Stimulated activated naive B cell treated with anti-CD40 and anti-IgM and Interleukin-4, amounts not matched to agents 10 μg/mL and 1 μg/mL and 100 μg/mL, for 72 hours (primary cell): ENCODE measurements at places on chromosomes 11 and 22.
A peak's percentile ranks its signal among the peaks of the same experiment; 100 is the strongest.

GRCh38 chr11:66881927-66882452 lies 25.1 kb downstream of the LRFN4 start:
- DNase-seq, result no peak

DNA sequence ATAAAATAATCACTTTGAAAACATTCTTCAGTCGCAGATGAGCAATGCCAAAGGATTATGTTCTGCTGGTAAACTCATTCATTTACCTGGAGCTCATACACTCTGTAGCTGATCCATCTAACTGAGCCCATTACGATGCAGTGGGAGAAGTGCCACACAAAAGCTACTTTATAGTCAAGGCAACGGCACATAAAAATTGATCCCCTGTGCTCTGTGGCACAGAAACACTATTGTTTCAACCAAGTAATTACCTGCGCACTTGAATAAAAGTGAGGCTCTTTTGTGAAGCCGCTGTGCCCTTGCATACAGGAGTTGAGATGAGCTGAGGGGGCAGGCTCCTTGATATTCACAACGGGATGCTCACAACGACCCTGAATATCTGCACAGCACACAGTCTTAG lies 7.2 kb downstream of the DKK3 start:
- DNase-seq, result no peak

DNA sequence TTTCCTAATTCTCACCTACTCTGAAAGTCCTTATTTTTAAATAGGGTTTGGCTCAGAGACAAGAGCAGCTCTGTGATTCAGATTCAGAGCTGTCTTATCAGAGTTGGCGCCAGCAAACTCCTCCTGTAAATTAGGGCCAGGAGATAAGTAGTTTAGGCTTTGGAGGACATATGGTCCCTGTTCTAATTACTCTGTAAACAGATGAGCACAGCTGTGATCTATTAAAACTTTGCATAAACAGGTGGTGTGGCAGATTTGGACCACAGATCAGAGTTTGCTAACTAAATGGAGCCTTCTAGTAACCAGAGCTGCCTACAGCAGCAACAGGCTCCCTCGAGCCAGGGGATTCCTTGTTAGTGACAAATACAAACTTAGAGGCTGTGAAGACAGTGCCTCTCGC lies 27.9 kb downstream of the YPEL1 start:
- DNase-seq, result no peak

DNA sequence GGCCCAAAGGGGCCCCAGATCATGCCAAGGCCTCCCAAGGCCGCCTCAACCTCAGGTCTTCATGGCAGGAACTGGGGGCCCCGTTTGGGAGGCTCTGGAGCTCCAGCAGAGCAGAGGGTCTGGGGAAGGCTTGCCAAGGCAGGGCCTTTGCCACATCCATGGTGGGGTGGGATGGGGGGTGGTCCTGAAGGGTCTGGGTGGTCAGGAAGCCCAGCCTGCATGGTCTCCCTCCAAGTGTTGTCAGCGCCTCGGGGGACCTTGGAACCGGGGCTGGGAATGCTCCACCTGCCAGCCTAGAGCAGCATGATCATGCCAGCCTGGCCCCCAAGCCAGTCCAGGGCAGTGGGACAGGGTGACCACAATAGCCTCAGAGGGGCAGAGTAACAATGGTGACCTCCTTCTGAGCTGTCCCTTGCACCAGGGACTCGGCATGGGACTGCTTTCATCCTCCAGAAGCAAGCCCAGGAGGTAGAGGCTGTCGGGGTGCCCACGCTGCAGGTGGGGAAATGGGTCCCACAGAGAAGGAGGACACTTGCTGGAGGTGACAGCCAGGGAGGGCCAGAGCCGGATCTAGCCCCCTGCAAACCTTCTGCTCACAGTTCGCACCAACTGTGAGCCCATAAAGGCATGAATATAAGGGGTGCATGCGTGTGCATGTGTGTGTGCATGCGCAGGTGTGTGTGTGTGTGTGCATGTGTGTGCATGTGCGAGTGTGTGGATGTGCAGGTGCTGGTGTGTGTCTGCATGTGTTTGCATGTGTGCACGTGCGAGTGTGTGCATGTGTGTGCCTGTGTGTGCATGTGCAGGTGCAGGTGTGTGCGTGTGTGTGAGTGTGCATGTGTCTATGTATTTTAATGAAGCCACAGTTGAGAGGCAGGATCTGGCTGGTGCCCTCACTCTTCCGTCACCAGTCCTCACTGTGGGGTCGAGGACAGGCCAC lies 63.8 kb downstream of the MYEOV start:
- DNase-seq, result no peak

DNA sequence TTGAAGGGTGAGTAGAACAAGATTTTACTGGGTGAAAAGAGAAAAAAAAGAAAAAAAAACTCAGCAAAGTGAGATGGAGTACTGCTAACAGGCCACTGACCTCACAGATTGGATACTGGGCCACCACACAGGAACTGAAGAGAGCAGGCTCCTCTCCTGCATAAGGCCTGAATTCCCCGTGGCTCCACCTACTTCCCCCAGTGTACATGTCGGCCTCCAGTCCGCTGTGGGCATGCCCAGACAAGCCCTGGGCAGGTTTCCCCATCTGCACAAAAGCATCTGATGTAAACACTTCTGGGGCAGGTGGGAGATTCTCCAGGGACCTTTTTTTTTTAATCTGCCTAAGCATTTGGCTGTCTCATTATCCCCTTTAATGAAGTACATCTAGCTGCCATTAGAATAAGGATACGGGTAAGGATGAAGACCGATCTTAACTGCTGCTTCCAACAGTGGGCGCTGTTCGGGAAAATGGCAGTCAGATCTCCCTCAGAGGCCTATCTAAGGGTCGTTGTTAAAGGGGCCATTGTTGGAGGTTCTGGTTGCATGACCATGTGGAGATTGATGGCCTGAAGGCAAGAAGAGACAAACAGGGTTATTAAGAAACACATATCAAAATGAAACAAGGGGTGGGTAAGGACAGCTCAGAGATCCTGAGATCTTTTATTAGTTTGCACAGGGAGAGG lies 48.5 kb downstream of the MS4A13 start:
- peak; percentile 36 for DNase-seq

DNA sequence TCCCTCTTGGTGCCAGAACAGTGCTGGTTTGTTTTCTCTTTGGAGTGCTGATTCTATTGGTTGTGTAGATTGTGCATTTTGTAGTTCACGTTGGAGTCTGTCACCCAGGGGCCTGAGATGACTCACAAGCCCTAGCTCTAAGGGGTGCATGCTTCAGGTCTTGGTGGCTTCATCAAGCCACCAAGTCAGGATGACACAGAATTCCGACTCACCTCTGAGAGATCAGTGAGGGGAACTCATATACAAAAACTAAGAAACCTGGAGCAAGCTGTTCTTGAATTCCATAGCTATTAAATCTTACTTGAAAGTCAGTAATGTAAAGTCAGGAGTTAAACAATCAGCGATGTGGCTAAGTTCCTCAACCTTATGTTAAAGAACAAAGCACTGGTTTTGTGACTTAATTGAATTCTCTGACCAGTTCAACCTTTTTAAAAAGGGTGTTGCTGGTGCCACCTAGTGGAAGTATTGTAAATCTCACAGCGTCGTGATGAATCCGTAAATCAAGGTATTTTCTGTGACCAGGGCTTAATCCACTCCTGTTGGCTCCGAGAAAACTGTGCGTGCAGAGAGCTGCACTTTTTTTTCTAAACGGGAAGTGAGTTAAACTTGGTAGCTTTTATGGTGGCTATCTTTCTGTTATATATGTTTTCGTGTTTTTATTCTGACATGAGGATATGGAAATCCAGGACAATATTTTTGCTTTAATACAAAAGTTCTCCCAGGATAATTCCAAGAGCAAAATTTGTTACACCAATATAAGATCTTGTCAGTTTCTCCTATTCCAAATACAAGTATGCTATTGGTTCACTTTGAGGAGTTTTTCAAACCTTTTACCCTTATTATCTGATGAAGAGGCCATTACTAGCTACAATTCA lies 14.6 kb downstream of the MMP13 start:
- DNase-seq, result peak; percentile 27

GRCh38 chr11:119181677-119182412 lies 3.4 kb upstream of the NHERF4 start:
- DNase-seq, result no peak

- no peak for DNase-seq
Observed at GRCh38 chr11:1774886-1775285, 11.2 kb upstream of the CTSD start.

DNA sequence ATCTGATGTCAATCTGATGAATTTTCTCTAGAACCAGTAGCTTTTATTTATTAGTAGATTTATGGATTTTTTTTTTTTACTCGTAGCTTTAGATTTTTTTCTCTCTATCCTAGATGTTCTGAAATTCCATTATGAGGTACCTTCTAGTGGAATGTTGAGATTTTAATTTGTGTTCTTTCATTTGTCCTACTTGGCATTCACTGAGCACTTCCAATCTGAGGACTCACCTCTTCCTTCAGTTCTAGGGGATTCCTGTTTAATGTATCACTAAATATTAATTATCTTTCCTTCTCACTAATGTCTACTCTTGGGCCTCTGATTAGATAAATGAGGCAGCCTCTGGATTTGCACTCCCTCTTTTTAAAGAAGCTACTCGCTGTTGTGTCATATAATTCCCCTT lies 40.2 kb upstream of the WNT7B start:
- no peak for DNase-seq

- no peak for DNase-seq
Observed at GRCh38 chr11:117430293-117430955, 102.8 kb downstream of the CEP164 start.

DNA sequence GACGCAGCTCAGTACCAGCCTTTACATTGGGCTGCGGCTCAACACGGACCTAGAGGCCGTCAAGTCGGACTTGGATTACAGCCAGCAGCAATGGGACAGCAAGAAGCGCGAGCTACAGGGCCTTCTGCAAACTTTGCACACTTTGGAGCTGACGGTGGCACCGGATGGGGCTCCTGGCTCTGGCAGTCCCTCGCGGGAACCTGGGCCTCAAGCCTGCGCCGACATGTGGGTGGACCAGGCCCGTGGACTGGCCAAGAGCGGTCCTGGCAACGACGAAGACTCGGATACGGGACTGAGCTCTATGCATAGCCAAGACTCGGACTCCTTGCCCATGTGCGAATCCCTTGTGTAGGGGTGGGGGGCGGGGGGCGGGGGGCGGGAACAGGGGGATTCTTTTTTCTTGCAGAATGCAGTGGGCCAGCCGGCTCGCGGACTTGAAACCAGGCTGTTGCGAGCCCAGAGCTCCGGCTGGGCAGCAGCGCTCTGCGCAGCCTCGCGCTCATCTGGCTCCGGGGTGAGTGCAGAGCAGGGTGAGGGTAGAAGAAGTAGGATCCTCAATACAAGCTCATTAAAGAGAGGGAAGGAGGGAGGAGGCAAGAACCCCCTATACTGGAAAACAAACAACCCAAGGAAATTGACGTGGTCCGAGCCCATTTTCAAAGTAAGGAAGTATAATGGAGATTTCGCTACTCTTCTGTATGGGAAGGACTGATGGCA lies 1.8 kb downstream of the RASSF10 start:
- DNase-seq, result no peak

DNA sequence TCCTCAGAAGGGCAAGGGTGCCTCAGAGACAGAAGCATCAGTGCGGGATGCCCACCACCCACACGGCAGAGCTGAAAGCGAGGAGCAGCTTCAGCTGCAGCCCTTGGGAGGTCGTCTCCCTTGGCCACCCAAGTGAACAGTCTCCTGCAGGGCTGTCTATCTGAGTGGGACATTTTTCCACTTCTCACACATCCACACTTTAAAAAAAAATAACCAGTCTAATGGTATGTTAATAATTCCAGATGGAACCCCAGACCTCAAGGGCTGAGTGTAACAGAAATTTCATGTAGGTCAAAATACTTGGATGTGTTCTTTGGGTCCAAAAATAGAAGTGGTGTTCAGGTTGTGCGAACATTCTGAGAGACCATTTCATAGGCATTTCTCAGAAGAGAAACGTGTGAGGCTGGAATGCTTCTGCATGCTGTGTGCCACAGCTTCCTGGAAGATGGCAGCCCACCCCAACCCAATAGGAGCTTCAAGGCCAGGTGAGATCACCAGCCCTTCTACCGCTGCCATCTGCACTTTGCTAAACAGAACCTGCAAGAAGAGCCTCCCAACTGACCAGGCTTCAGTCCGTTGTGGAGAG lies 623.2 kb downstream of the OPCML start:
- DNase-seq, result no peak

DNA sequence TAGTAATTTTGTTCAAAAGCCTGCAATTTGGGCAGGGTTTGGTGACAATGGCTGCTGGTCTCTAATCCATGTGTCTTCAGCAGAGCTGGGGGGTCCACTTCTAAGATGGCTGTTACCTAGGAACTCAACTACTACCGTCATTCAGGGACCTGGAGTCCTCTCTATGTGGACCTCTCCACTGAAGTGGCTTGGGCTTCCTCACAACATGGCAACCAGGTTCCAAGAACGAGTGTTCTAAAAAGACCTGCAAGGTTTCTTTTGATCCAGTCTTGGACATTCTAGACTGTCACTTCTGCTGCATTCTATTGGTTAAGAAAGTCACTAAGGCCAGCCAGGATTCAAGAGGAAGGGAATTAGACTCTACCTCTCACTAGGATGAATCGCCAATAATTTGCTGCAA lies 387.0 kb downstream of the NXPE2 start:
- DNase-seq, result no peak

DNA sequence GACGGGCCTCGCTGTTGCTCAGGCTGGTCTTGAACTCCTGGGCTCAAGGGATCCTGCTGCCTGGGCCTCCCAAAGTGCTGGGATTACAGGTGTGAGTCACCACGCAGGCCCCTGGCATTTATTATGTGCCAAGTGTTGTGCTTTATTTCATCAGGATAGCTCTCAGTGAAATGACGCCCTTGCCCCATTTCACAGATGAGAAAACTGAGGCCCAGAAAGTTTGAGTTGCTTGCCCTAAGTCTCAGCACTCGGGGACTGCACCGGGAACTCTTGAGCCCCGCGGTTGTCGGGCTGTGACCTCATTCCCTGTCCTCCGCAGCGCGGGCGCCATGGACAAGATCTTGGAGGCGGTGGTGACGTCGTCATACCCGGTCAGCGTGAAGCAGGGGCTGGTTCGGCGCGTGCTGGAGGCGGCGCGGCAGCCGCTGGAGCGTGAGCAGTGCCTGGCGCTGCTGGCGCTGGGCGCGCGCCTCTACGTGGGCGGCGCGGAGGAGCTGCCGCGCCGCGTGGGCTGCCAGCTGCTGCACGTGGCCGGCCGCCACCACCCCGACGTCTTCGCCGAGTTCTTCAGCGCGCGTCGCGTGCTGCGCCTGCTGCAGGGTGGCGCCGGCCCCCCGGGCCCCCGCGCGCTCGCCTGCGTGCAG lies 7.3 kb downstream of the USP35 start:
- DNase-seq, result no peak

GRCh38 chr11:121281698-121282097 lies 10.9 kb upstream of the SC5D start:
- no peak for DNase-seq

GRCh38 chr11:125337836-125338834 lies 157.9 kb downstream of the FEZ1 start:
- no peak for DNase-seq
